NCI-H345 (cell line): ENCODE measurements at places on chromosomes 6 and 20.

GRCh38 chr20:57790176-57790575 lies 80.4 kb upstream of the PMEPA1 start:
- DNase-seq: no peak

- DNase-seq: no peak
Measured at GRCh38 chr6:31531162-31531561, 2.4 kb downstream of the MCCD1 start.

DNA sequence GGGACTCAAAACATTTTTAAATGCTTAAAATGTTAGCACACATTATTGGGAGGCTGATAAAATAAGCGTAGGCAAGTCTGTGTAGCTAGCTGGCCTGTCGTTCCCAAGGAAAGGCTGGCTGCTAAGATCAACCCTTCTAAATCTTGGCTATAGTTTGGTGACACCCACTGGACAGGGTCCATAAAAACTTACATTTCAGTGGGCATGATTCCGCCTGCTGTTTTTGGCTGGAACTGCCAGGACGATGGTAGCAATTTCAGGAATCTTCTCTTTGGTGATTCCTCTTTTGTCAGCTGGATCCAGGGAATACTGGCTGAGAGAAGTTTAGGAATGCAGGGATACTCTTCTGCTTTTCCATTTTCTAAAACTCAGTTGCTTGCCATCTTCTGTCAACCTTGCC lies 162.2 kb downstream of the NKAIN2 start:
- DNase-seq: peak; percentile 60

GRCh38 chr20:38725931-38726803 lies 1.9 kb downstream of the SLC32A1 start:
- no peak for DNase-seq

GRCh38 chr6:7042056-7042653 lies 65.6 kb upstream of the RREB1 start:
- no peak for DNase-seq

DNA sequence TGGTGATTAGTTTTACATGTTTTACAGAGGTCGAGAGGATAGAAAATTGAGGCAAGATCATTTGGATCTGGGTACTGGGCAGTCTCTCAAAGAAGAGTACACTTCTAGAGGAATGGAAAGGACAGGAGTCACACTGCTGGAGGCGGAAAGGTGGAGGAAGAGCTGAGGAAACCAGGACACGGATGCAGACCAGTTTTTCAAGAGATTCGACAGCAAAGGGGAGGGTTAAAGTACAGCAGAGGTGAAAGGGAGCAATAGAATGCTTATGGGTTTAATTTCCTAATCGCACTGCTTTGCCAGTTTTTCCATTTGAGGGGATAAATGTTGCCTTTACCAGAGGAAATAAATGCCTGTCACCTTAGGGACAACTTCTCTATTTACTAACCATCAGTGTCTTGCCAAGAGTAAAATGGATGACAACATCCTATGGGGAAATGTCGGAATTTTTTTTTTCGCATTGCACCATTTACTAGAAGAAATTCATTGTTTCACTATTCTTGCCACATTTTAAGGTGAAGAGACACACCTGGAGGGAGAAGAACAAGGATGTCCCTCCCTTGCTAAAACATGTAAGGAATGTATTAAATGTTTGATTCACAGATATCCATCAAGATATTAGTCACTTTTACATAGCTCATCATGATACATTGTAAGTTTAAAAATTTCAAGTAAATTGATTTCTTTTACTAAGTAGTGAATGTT lies 226.6 kb downstream of the COL12A1 start:
- no peak for DNase-seq

DNA sequence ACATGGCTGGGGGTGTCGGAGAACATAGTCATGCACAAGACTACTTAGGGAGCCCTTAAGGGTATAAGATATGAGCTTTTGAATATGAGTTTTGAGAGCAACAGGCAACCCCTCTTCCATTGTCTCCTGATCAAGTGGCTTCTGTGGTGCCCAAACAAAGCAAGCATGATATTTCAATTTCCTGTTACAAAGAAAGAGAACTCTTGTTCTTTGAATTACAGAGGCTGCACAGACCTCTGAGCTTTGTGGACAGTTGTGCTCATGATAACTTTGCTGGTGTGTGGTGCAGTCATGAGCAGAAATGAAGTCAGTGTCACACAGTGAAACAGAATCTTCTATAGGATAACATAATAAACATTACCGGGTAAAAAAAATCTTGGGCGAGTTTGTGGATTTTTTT lies 66.8 kb upstream of the THEMIS start:
- DNase-seq: no peak

DNA sequence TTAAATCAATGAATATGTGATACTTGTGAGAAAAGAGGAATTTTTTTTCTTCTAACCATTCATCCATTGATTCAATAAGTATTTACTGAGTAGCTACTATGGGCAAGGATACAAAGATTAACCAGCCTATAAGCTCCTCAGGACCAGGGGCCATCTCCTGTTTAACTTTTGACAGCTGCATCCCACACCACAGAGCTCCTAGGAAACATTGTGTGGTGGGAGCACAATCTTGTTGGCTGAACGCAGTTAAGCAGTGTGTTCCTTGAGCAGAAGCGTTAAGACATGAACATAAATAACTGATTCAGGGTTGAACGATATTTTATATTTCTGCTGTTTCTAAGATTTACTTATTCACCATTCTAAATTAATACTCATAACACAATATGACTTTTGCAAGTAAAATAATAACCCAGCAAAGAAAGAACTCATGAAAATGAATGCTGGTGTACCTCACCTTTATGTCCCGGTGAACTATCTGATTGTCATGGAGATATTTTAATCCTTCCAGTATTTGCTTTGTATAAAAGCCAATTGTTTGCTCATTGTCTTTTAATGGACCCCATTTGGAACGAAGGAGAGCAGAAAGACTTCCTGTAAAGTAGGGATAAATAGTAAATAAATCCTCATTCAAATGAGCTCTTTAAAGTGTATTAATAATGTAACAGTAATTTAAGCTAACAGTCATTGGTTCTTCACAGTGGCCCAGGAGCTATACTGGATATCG lies 62.6 kb upstream of the MAP7 start:
- DNase-seq: no peak

DNA sequence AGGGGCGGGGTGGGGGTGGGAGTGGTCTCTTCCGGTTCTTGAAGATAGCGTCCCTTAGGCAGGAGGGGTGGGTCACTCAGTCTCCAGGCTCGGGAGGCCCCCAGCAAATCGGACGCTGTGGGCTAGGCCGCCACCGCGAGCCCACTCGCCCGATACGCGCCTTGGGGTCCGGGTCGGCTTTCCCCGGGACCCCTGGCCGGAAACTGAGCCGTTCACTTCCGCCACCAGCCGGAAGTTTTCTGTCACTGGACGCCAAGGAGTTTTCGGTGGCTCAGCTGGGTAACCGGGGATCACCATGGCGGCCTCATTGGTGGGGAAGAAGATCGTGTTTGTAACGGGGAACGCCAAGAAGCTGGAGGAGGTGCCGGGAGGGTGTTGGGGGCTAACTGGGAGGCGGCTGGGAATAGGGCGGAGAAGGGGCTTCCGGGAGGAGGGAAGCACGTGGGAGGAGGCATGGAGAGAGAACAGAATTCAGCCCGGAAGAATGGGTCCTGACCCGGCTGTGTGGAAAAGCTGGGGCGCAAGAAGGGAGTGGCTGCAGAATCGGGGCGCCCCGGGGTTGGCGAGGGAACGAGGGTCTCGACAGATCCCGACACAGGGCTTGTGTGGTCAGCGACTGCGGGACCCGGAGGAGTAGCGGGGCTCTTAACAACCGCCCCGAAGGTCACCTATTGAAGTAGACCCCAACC lies at the start of gene ITPA:
ITPA (plus strand) TSS at position 242 of the 689 bp plus-strand sequence; CDS start at position 296, 54 bp downstream.
- peak; percentile 60 for DNase-seq

GRCh38 chr20:49633643-49634042 lies 65.7 kb upstream of the PTGIS start:
- DNase-seq: no peak

- no peak for DNase-seq
Measured at GRCh38 chr6:15476631-15477380, 186.0 kb downstream of the DTNBP1 start.

GRCh38 chr6:10093282-10093681 lies 321.6 kb downstream of the TFAP2A start:
- DNase-seq: no peak

DNA sequence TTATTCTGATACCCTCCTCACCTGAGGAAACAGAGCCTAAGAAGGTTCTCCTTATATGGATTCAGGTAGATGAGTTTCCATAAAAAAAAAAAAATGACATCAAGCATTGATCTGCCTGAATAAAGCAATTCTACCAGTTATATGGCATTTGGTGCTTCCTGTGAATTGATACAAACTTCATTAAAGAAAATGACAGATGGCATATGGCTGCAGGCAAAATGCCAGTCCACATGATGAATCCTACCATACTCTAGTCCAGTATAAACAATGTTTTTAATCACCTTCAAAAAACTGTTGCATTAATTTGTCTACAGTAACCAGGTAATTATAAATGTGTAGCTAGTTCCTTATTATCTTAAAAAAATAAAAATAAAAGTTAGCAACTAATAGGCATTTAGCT lies 559.2 kb upstream of the FLRT3 start:
- no peak for DNase-seq

DNA sequence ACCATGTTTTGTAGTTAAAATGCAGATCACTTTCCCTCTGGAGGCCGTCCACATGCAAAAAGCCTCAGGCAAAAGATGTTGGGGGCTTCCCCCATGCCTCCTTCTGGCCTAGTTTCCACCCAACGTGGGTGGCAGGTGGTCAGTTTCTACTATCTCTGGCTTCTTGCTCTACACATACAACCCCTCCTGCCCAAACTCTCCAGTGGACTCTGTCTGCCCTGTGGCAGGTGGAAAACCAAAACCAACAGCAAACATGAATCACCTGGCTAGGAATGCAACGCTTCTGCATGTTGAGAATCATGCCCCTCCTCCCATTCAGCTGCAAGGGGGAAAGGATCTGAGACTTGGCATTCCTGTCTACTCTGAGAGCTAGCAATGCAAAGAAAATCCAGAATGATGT lies 94.8 kb downstream of the MBOAT1 start:
- DNase-seq: no peak

DNA sequence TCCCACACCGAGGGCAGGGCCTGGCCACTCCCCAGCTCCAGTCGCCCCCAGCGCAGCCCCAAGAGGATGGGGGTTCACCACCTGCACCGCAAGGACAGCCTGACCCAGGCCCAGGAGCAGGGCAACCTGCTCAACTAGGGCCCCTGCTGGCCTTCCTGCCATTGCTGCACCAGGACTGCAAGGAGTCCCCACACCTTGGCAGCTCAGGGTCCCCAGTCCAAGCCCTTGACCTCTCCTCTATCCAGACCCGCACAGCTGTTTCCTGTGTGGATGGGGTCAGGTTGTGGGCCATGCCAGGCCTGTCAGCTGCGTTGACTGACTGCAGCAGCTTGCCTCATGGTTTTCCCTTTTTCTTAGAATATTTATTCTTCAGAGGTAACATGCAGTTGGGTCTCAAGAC lies 4.4 kb downstream of the LRRC73 start:
- DNase-seq: no peak

- no peak for DNase-seq
Measured at GRCh38 chr20:44075191-44075949, 111.6 kb downstream of the JPH2 start.

GRCh38 chr6:149031859-149032598 lies 285.2 kb downstream of the UST start:
- no peak for DNase-seq

GRCh38 chr6:1987640-1988039 lies 257.8 kb downstream of the GMDS start:
- no peak for DNase-seq

DNA sequence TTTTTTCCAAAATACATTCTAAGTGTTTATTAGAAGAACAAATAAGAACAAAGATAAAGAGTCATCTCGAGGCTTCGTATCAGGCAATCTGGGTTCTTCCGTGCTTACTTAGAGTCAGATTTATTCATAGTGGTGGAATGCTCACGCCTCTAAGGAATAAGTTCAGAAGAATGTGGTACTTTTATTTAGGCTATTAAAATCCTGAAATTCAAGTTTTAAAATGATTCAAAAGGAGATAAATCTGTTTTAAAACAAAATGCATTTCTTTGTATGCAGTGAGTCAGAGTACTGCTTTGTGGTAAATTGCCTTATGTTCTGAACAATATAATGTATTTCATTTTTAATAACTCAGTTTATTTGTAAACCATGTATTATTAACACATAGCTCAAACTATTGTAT lies 89.1 kb downstream of the FUT9 start:
- DNase-seq: no peak

DNA sequence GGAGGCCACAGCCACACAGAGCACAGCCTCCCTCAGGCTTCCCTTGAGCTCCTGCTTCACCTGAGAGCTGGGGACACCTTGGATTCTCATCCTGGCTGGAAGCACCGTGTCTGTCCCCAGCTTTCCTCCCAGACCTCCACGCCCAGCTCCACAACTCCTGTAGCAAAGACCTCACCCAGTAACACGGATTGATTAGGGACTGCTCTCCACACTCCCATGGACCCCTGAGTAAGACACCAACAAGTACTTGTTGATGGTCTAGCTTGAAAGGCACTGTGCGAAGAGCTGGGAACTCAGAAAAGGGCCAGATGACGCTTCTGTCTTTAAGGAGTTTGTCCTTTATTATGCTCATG lies 109.6 kb downstream of the DLL1 start:
- DNase-seq: no peak

DNA sequence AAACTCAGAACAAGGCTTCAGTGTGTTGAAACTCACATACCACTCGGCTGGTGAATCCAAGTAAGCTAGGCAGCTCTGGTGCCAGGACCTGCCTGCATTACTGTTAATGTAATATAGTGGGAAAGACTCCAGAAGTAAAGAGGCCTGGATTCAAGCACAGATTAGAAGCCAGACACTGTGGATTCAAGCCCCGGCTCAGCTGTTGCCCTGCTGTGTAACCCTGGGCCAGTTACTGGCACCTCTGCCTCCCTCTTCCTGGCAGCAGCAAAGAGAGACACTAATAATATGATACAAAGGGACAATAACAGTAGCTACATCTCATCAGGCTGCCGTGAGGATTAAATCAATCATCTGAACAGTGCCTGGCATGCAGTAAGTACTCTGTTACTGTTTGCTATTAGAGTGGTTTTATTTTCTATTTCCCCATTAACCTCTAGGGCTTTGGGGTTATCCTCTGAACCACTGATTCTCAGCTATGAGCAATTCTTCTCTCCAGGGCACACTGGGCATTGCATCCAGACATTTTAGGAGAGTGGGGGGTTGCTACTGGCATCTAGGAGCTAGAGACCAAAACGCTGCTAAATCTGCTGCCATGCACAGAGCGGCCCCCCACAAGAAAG lies 92.9 kb downstream of the ZMYND8 start:
- no peak for DNase-seq

- DNase-seq: no peak
Measured at GRCh38 chr6:111941686-111942330, 68.6 kb upstream of the FYN start.

DNA sequence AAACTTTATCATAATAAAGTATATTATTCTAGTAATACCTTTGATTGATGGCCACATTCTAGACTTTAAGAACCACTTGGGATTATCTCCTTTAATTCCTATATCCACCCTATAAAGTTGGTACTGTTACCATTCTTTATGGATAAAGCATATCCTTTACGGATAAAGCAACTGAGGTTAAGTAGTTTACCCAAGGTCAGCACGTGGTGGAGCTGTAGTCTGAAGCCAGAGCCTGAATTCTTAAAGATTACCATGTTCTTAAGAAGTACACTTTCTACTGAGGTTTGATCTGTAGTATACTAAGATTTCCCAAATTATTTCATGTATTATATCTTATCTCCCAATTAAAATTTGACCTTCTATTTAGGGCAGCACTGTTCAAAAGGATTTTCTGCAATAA lies 3.0 kb upstream of the NCOA7 start:
- no peak for DNase-seq

GRCh38 chr6:126696921-126697693 lies 357.2 kb downstream of the CENPW start:
- no peak for DNase-seq
